ENCODE measurements at places on chromosomes 5 and 9.

GRCh38 chr9:25677301-25678146, 720 bp downstream of the TUSC1 start:
- no peak for DNase-seq

GRCh38 chr5:3145641-3146040, 394.2 kb upstream of the IRX2 start:
- DNase-seq, result no peak

DNA sequence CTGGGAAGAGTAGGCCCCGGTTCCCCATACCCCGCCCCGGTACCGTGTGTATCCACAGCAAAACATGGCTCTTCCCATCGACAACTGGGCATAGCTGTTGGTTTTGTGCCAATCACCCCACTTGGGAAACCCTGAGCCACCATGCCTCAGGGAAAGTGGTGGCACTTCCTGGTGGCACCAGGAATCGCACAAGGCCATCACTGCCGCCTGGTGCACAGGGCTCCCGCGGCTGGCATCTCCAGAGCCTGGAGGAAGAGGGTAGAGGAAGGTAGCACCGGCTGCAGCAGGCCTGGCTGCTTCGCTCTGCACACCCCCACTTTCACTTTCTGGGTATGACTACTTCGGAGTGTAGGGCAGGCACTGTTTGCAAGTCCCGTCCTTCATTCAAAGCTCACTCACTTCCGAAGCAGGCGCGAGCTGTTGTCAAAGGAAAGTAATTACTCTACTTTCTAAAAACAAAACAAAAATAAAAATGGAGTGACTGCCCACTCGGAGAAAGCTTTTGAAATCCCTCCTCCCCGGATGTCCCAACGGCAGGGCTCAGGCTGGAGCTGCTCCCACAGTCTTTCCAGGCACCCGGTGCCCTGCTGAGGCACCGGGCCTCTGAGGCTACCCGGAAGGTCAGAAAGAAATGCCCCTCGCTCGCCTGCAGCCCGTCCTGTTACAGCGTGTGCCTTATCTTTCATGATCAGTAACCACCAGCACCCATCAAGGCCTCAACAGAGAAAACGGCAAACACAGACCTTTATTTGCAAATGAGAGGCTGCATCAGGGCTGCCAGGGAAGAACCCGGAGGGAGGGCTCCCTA, 2.0 kb downstream of the BRD3 start:
- DNase-seq, result no peak

DNA sequence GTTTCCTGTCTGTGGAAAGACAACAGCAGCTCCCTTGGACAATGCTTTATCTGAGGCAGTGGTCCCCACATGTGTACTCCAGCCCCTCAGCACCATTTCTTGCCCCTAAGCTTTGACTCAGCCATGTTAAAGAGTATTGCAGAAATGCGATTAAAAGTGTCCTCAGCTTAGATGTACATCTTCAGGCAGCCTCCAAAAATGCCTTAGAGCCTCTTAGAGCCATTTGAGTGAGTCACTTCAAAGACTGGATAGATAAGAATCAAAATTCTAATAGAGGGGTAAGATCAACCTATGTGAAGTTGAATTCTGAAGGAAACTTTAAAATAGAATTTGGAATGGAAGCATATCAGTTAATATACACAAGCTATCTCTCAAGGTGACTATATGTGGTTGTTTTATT, 296.3 kb downstream of the ADAMTS6 start:
- no peak for DNase-seq

DNA sequence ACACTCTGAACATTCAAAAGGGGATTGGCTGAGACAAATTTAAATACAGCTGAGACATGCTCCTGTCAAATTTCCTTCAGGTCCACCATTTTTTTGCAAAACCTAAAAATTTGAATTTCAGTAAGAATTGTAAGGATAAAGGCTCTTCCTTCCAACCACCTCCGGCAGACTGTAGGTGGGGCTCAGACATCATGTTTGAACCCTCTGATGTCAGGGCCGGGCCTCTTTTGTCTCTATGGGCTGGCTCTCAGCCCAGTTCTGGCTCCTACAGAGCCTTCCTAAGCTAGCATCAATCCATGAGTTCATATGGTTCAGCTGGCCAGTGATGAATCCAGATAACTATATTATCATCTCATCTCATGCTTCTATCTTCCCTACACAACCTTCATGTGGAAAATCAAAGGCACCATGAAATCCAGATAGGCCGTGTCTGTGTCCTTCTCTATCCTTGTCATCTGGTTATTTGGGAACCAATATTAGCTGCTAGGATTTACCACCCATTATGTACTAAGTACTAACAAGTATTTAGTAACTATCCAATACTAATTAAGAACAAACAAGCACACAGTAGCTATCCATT, 44.2 kb downstream of the NIPSNAP3B start:
- no peak for DNase-seq

GRCh38 chr5:130724658-130725057, 440.4 kb downstream of the HINT1 start:
- DNase-seq, result no peak

DNA sequence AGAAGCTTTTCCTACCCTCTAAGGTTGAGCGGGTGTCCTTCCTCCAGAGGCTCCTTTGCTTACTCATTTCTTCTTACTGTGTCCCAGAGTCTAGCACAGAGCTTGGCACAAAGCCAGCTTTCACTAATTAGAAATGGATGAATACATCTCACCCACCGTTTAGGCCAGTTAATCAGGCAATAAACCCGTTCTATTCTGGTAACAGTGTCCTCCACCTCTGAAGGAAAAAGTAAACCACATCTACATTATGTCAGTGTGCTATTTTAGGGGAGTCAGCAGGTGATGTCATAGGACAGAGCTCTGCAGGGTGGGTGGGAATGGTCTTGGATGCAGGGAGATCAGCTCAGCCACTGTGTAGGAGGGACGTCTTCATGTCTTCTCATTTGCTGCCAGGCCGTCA, 109.2 kb downstream of the OSTF1 start:
- no peak for DNase-seq

- no peak for DNase-seq
Measured at GRCh38 chr9:17942498-17942897, 363.6 kb downstream of the SH3GL2 start.

DNA sequence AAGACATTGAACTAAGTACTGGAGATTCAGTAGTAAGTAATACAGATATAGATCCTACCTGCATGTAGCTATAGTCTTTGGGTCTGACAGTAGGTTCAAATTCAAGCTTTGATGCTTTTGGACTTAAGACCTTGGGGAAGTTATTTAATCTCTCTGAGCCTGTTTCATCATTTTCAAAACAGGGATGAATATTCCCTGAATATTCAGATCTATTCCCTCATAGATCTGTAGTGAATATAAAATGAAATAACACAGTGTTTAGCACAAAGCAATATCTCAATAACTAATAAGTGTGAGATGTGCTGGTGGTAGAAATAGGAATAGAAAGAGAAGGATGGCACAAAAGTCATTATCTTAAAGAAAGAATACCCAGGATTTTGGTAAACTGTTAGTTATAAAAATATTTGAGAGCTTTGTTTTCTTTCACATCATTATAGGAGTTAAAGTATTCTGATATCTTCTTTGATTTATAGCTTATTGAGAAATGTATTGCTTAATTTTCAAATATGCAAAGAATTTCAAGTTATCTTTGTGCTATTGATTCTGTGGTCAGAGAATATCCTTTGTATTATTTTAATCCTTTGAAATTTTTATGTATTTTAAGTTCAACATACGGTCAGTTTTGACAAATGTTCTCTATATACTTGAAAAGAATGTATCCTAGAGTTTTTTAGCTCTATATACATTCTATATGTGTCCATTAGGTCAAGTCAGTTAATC, 11.4 kb upstream of the RANBP3L start:
- DNase-seq, result no peak

GRCh38 chr5:136998854-136999357, 500.2 kb downstream of the SPOCK1 start:
- DNase-seq, result no peak

- DNase-seq, result no peak
Measured at GRCh38 chr5:40594811-40595210, 84.9 kb upstream of the PTGER4 start.

DNA sequence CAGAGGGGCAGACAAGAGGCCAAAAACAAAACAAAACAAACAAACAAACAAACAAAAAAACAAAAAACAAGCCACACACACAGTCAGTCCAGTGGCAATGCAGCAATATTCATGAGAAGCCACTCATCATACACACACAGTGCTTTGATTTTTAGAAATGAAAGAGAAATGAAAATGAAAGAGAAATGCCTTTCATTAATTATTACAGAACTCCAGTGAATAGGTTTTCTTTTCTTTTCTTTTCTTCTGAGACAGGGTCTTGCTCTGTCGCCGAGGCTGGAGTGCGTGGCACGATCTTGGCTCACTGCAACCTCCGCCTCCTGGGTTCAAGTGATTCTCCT, 36.9 kb downstream of the SPRY4 start:
- DNase-seq, result no peak

DNA sequence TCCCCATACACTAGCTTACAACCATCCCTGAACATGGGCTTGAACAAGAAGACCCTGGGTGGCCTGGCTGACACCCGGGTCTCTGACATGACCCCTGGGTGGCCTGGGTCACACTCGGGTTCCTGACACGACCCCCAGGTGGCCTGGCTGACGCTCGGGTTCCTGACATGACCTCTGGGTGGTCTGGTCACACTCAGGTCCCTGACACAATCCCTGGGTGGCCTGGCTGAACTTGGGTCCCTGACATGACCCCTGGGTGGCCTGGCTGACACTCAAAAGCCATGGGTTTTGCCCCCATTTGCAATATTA, 38.0 kb downstream of the PRRT1B start:
- no peak for DNase-seq

DNA sequence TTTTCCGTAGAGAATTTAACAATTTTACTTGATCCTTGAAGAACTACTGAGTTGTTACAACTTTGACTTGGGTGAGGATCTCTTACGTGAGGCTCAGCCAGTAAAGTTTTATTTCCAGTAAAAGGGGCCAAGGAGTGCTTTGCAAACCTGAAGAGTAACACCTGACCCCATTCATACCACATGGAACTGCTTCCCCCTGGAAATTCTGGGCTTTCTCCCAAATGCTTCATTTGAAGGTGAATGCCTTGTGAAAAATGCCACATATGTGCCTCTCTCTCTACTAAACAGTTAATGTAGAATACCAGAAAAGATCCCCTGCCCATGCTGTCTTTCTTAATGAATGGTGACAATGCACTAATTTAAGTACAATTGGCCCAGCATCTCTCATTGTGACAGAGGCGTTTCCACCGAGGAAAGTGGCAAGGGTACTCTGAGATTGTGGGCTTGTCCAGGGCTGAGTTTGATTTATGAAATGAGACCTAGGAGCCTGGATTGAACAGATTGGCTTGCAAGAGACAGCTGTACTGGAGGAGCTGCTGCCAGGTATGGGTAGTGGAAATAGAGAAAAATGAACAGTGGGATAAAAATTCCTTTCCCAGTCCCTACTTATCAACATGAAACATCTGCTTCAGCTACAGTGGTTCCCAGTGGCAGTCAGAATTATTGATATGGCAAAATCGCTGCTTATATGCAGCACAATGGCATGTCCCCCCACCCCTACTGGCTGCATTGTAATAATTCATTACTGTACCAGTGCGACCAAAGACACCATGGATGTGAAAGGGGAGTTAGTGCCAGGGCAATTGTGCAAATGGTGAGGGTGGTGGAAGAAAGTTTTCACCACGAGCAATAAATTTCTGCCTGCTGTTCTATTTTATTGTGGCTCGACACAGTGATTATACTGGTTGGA, 843.7 kb upstream of the WWC1 start:
- DNase-seq, result no peak

DNA sequence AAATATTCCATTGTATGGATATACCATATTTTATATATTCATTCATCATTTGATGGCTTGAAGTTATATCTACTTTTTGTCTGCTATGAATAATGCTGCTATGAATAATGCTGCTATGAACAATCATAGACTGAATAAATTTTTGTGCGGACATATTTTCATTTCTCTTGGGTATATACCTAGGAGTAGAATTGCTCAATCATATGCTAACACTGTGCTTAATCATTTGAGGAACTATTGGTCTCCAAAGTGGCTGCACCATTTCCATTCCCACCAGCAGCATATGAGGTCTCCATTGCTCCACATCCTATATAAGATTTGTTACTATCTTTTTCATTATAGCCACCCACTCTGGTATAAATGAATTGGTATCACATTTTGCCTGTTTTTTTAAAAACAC, 18.3 kb upstream of the TEK start:
- no peak for DNase-seq

- DNase-seq, result no peak
Measured at GRCh38 chr5:174293006-174293405, 247.5 kb downstream of the NSG2 start.

DNA sequence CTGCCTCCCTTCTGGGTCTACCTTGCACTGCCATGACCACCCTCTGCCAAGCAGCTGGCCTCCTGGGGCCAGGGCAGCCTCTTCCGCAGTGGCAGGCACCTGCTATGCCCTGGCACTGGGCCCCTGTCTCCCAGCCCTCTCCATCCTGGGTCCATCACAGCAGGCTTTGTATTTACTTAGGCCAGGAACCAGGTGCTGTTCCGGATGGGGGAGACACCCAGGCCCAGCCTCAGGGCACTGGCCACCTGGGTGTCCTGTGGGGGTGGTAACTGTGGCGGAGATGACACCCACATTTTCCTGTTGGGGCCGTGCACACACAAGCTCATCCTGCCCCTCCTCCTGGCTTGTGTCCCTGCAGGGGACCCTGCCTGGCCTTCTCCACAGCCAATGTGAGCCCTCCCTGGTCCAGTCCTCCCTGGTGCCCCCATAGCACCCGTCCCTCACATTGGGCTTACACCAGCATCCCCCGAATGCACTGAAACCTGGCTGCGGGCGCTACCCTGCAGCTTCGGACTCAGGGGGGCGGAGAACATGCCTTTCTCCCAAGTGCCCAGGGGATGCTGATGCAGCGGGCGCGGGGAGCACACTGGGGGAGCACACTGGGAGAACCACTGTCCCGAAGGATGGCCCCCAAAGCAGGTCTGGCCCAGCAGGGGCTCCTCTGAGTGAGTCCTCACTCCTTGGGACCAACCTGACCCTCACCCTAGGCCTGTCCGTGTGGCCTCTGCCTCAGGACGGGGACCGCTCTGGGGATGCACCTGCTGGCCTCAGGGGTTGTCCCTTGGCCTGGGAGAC, 17.9 kb downstream of the FAM163B start:
- DNase-seq, result no peak

- no peak for DNase-seq
Measured at GRCh38 chr9:137083394-137084004, 3.3 kb upstream of the MAN1B1 start.

GRCh38 chr5:2981035-2981434, 229.6 kb upstream of the IRX2 start:
- no peak for DNase-seq
